ENCODE measurements at places on chromosomes 3 and 15.

GRCh38 chr3:46112296-46112695, 85.0 kb upstream of the XCR1 start:
- no peak for DNase-seq

DNA sequence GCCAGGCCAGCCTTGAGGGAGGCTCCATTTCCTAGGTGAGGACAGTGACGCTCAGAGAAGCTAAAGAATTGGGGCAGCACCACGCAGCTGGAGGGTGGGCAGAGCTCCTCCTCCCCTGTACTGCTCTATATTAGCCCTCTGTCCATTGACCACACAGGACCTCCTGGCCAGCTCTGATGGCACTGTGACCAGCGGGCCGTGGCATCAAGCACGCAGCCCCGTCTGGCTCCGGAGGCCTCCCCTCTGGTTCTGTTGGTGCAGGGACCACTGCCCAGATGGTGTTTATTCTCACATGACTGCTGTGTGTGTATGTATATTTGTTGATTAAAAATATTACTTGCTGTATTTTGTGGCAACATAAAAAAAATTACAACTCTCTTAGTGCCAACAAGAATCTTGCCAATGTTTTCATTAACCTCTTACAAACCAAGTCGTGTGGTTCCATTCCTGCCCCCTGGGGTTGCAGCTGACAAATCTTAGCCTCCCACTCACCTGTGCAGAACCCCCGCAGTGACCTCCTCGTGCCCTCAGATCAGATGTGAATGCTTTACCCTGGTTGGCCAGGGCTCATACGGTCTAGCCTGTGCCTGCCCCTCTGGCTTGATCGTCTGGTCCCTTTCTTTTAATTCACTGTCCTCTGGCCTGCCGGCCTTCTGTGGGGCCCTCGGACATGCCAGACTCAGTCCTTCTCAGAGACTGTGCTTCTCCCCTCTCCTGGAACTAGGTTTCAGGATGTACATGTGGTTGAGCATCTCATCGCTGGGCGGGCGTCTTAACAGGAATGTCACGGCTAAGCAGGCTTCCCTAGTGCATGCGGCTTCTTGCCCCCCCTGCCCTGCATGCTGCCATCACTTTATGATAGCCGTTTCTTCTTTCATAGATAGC, 14.8 kb downstream of the CHCHD6 start:
- no peak for DNase-seq

DNA sequence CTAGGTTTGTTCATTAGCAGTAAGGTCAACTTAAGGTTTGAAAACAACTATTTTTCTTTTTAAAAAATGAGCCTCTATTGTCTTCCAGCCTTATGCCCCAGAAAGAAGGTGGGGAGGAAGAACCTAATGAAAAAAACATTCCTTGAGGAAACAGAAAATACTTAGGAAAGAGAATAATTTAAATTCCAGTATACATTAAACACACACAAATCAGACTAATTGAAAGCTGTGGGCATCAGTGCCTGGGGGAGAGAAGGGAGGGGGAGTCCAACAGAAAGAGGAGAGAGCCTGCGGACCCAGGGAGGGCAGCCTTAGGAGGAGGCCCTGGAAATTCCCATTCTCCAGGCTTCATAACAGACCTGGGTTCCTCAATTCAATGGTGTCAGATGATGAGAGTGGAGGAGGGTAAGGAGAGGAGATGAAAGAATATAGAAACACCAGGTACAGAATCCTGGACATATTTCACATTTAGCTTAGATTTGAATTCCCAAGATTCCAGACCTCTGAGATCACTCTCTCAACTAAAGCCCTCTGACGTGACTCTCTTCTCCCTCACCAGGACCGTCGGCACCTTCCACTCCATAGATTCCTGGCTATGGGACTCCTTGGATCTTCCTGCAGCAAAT, 320.5 kb upstream of the UMPS start:
- DNase-seq, result peak; percentile 72

DNA sequence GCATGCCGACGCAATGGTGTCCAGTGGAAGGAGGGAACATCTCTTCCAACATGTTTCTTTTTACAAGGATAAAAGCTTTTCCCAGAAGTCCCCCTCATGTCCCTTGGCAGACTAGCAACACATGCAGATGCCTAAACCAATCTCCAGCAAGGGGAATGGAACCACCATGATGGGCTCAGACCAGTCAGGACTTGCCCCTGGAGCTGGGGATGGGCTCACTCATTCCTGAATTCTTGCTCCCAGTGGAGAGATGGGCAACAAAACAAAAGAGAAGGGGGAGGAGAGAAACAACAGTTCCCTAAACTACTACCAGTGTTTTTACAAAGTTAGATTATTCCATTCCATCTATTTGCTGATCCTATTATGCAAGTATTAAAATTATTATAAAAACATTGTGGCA, 76.8 kb upstream of the OXTR start:
- DNase-seq, result no peak

- no peak for DNase-seq
Measured at GRCh38 chr15:93043621-93044300, 45.2 kb downstream of the RGMA start.

GRCh38 chr3:194279701-194280360, 71.3 kb downstream of the CPN2 start:
- no peak for DNase-seq

DNA sequence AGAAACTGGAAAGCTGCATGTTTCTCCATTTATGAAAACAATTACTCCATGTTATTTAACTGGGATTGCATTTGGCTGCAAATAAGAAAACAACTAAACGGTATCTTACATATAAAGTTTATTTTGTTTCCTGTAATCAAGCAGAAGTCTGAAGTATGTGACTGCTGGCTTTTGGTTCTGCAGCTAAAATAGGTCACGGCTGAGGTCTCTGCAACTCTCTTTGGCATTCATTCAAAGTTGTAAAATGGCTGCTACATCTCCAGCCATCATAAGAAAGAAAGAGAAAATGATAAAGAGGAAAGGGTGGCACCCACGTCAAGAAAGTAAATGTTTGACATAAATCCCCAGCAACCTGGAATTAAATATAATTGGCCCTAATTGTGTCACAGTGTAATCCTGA, 406.1 kb downstream of the TBC1D5 start:
- DNase-seq, result no peak

GRCh38 chr3:175948041-175948440, 1088.9 kb downstream of the NAALADL2 start:
- DNase-seq, result no peak

DNA sequence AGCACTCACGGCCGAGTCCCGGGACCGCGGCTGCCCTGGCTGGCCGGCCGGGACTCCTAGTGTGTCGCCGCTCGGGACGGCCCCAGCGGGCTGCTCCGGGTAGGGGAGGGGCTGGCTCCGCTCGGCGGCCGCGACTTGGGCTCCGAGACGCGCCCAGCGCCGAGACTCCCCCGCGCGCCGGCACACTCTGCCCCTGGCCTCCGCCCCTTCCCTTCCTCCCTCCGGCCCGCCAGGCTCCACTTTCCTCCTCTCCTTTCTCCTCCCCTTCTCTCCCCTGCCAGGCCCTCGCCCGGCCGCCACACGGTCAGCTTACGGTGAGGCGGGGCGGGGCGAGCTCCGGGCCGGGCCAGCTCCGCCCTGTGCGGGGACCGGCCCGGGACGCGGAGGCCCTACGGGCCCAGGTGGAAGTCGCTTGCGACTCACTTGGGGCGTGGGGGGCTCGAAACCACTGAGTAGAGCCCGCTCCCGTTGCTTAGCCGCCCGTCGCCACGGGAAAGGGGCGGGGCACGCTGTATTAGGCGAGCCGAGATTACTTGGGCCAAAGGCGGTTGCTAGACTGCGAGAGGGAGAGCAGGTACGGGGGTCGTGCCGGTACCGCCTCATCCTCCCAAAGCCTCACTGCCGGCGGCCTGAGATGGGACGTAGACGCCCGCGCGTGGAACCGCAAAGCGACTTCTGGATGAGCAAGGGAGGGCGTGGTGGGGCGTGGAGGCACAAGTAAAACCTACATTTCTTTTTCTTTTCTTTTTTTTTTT, at the start of gene ITGB5:
TSS of gene ITGB5 (minus strand) at position 189 of the 755 bp plus-strand sequence. CDS start 365 bp downstream, outside the sequence.
- peak; percentile 83 for DNase-seq

DNA sequence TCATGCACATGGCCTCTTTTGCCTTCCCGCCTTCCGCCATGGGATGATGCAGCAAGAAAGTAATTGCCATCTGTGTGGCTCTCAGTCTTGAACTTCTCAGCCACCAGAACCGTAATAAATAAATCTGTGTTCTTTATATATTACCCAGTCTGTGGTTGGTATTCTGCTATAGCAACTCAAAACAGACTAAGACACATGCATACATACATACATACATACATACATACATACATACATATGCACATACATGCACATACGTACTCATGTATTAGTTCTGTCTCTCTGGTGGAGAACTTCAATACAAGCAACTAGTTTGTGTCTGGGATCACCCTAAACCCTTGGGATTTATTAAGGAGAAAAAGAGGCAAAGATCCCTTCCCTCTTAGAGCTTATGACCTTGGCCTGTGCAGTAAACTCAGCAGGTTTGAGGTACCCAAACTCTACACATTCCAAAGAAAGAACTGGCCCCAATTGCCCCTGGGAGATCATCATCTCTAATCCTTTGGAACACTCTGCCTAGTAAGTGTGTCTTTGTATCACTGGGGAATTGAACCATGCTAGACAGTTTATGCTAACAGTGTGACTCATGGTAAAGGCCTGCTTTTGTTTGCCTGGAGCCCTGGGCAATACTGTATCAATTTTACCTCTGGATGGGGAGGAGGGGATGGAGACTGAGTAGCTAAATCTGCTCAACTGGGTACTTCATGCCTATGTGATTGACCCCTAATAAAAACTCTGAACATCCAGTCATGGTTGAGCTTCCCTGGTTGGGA, 115.6 kb upstream of the LMCD1 start:
- no peak for DNase-seq

GRCh38 chr15:80990955-80991354, 1.3 kb upstream of the MESD start:
- DNase-seq, result no peak

GRCh38 chr15:45414215-45414885, 36.0 kb upstream of the GATM start:
- peak; percentile 9 for DNase-seq

DNA sequence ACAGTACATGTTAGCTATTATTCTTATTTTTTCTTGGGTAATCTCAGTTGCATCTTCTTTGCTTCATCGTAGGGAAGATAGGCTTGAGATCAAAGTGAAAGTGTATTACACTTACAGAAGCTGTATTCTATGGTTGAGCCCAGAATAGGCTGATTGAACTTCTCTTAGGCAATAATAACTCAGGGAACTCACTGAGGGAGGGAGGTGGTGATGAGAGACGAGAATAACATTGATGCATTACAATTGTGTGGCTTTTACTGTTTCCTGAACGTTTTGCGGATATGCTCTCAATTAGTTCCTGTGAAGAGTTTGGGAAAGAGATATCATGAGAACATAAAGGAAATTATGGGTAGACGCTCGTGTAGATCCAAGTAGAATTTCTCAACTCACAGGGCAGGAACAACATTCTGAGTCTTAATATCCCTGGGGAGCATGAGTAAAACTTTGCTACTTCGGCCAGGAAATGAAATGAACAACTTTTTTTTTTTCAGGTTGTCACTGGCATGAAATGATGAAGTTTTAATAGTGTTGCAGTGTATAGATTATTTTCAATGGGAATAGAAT, 302.2 kb downstream of the TUSC7 start:
- no peak for DNase-seq

DNA sequence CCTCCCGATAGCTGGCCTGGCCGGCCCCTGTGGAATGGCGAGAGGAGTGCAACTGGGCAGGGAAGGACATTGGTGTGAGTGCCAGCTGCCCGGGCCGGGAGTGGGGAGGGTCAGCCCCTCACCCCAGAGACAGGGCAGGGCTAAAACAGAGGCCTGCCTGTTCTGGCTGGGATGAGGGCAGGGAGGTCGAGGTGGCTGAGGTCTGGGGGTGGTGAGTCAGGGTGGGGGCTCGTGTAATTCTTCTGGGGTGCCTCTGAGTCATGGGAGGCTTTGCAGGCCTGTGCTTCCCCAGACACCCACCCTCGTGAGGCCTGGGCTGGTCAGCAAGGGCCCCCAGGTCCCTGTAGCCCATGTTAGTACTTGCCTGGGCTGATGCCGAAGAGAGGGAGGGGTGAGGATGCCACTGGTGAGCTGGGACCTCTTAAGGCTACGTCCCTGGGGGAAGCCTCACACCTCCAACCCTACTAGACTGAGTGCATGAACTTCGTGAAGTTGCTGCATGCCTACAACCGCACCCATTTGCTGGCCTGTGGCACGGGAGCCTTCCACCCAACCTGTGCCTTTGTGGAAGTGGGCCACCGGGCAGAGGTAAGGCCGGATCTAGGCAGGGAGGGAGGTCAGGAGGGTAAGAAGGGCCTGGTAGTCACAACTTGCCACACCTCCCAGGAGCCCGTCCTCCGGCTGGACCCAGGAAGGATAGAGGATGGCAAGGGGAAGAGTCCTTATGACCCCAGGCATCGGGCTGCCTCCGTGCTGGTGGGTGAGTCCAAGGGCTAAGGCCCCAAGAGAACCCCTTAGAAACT, 1.7 kb downstream of the SEMA3B start:
- no peak for DNase-seq

DNA sequence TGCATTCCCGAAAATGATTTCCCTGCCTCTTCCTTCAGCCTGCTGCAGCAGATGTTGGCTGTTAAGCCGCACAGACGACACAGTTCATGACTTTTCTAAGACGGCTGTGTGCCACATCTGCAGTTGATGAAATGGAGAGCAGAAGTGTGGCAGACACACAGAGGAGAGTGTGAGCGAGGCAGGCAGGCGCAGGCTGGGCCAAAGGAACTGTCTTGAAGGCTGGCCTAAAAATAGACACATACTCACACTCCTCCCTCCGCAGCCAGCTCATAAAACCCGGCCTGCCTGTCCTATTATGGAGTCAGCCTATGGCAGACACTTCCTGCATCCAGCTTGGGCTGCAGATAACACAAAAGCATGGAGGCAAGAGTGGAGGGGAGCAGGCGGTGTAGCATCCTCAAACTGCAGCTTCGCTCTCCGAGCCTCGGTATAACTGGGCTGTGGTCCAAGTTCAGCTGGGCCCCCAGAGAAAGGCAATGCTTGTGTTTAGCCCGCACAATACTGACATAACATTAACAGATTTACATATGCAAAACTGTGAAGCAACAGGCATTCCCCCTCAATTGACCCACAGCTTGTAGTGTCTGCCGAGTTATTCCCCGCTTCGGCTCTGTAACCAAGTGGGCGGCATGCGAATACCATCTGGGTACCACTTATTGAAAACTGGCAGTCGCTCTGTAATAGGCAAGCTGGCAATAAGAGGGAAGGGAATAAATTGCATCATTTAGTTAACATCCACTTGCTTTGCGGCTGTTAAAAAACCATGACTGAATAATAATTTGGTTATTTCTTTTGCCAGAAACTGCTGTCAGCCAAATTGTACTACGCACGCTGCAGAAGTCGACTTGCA, 40.8 kb downstream of the FOXP1 start:
- DNase-seq, result no peak

DNA sequence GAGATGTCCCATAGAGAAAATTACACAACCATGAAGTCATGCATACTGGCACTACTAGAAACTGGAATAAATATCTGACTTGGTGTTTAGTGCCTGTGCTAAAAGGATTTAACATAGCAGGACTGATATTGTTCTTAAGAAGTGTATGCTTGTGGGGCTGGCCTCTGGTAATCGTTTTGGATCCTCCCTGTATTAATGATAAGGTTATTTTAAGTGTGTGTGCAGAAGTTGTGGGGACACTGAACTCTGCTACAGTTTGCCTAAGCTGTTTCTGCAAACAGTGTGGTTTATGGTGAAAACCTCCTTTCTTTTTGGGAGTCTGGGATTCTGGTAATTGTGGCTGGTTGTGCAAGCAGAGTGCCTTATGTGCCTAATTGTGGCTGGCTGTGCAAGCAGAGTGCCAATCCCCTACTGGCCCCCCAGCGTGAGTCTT, 120.8 kb downstream of the CLASP2 start:
- DNase-seq, result no peak

All from ACHN (cell line).